Tongue (tissue), 3 donors: ENCODE measurements at places on chromosomes 3 and 15.

- peak; percentile 34 for DNase-seq
These were observed 95.7 kb upstream of the C3orf80 start for GRCh38 chr3:160129459-160130061.

DNA sequence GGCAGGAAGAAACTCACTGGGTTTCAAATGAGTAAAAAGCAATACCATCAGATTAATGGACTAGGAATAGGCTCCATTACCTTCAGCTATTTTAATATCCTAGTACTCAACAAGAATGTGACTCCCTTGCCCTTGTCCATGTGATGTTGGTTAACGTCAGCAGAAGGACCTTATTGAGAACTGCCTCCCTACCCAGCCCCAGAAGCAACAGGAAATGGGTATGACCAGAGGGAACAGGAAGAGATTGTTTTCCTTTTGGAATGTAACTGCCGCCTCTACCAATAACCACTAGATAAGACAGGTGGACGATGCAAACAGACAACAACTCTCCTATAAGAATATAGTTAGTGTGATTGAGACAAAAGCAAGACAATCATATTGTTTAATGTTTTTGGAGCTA is 10.4 kb upstream of the MME start:
- DNase-seq: no peak

- no peak for DNase-seq
These were observed 430.0 kb downstream of the SHQ1 start for GRCh38 chr3:72418244-72418643.

- no peak for DNase-seq
These were observed 111.3 kb downstream of the ISL2 start for GRCh38 chr15:76447728-76448441.

DNA sequence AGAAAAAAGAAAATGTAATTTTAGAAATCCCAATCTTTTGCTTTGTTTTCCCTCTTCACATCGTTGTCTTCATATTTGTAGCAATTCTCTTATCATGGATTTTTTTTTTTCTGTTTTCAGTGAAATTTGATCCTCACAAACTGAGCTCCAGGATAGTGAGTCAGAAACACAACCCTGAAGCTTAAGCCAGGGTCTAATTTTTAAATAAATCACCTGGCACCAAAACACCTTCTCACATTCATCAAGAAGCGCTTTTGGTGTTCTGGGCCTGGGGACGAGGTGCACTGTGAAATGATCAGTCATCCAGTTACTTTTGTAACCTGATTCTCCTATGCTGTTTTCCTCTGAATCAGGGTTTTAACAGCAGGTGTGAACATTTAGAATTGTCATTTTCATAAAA is 87.7 kb downstream of the REC114 start:
- no peak for DNase-seq
